Tibial nerve (tissue), 4 donors: ENCODE measurements at places on chromosomes 4 and X. TPM values are rescaled to one million over a fixed set of nuclear protein-coding genes. Genes with fewer than 3 reads are reported as not detected.

- H3K4me1 ChIP-seq: no peaks in the 10 kb centered on the region
- H3K27ac ChIP-seq: no peak overlapping the region
- H3K4me3 ChIP-seq: peak overlapping the region; percentile 9
Measured at GRCh38 chrX:153884590-153884989, 1.4 kb downstream of the L1CAM start.

DNA sequence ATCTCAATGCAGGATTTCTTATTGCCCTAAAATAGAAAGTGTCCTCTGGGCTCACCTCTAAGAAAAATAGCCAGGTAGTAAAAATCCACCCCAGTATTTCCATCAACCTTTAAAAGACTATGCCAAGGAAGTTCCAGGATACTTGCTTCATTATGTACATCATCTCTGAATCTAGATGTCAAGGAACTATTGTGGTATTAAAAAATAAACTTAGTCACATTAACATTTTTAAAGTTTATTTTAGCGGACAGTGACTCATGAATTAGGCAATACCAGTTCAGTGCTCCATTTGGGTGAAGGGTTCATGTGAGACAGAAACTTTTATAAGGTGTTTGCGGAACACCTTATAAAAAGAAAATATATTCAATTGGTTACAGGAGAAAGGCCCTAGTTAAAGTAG lies 209.2 kb downstream of the ADAM29 start:
- no peaks in the 10 kb centered on the region for H3K4me1 ChIP-seq
- no peak overlapping the region for H3K4me3 ChIP-seq
- no peaks in the 10 kb centered on the region for H3K36me3 ChIP-seq
- no peak for DNase-seq

The DUSP9 gene
- not detected for total RNA-seq

The NPY2R gene
- total RNA-seq: 0.22 TPM

The SOWAHD gene
- total RNA-seq: not detected

The TCP11X2 gene
- total RNA-seq: not detected
